HT1080 (cell line): ENCODE measurements at places on chromosomes 5 and 9.
A peak's percentile ranks its signal among the peaks of the same experiment; 100 is the strongest.

GRCh38 chr9:27977931-27978330 is 404.6 kb upstream of the C9orf72 start:
- DNase-seq, result no peak

DNA sequence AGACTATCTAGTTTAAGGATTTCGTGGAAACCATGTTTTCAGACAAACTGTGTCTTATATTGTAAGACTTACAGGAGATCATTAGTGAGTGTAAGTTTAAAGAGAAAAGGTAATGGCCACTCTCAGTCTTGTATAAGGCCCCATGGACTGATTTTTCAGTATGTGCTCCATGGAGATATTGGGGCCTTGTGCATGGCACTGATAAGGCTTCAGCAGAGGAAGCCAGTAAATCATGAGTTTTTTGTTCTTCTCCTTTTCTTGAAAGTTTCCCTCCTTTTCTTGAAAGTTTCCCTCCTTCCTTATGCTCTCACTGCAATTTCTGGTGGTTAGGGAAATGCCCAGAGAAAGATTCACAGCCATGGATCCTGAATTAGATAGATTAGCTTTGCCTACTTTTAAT is 471.3 kb downstream of the LRRC70 start:
- no peak for DNase-seq

DNA sequence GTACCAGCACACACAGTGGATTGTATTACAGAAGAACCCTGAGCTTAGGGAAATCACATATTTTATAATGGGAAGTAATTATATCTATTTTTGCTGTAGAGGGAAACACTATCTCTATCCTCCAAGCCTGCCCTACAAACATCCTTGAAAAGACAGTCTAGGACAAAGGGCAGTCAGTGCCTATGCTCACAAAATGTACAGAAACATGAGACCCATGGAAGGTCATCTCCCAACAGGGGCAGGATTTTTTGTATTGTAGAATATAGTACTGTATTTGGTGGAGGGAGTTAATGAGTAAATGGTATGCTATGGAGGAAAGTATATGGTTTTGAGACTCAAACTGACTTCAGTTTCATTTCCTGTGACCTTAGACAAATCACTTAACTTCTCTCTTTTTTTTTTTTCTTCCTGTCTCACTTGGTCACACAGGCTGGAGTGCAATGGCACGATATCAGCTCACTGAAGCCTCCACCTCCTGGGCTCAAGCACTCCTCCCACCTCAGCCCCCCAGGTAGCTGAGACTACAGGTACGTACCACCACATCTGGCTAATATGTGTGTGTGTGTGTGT is 5.8 kb upstream of the RAB14 start:
- DNase-seq, result no peak

- peak; percentile 51 for DNase-seq
Measured at GRCh38 chr5:128674837-128675446, 136.9 kb upstream of the FBN2 start.

- peak; percentile 84 for DNase-seq
Measured at GRCh38 chr5:110916381-110917049, 155.0 kb upstream of the TSLP start.

DNA sequence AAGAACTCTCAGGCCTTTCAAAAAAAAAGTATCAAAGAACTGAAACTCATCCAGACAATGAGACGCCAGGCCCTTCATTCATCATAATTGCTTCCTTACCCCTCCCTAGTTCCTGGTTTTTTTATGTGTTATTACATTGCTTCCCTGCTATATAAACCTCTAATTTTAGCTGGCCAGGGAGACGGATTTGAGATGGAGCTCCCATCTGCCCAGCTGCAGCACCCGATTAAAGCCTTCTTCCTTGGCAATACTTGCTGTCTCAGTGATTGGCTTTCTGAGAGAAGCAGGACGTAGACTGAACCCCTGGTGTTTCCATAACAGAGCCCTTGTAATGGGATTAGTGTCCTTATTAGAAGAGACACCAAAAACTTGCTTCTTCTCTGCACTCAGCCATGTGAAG is 62.4 kb downstream of the BARX1 start:
- no peak for DNase-seq

DNA sequence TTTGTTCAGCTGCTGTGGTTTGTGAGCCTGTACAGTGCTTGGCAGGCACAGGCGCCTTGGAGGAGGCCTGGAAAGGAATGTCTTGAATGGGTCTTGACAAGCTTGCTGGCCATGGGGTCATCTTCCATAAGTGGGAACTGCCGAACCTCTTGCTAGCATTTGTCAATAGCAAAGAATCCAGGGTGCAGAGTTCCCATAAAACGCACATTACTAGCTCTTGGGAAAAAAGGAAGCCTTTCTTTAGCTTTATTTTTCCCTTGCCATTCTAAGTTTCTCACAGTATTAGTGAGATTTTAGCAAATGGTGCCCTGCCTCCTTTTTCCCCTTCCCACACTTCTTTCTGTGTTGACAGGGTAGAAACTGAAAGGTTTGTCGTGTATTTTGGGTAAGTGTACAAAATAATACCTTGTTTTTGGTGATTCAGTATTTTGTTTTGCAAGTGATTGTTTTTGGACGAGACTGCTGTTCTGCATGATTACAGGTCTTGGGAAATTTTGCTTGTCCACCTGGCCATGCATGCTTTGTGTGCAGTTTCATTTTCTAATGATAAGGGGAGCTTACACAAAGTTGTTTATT is 82.0 kb downstream of the ADGRV1 start:
- DNase-seq, result no peak

- peak; percentile 52 for DNase-seq
Measured at GRCh38 chr5:61167382-61167781, 5.1 kb upstream of the SMIM15 start.

GRCh38 chr5:159833088-159833487 is 83.2 kb upstream of the ADRA1B start:
- DNase-seq, result no peak

DNA sequence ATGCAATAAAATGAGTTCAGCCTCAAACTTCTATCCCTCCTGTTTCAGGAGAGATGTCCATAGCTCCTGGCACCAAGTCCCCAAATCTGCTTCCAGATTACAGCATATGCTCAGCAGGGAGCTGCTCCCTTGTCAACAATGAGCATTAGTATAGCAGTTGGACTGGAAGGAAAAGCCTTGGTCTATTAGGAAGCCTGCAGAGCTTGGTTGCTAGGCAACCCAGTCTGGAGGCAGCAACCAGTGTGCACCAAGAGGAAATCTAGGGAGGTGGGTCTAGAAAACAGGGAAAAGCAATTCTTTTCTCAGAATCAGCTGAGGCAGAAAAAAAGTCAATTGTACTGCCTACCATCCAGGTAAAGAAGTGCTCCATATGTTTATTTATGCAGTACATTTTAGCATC is 229.5 kb upstream of the NMUR2 start:
- no peak for DNase-seq

DNA sequence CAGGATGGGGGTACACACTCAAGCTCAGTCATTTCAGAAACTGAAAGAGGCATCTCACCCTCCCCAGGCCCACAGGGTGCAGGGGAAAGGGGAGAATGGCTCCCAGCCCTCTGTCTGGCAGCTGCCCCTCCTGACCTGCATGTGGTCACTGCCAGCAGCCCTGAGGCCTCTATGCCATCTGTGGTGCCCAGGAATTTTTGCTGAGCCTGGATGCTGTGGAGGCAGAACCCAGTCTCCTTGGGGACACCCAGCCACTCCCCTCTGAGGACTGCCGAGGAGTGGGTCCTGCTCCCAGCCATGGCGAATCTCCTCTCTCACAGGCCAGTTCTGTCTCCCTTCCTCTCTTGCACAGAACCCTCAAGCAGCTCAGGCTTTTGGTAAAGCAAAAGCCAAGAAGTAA is 104.0 kb upstream of the ALDH1B1 start:
- no peak for DNase-seq

DNA sequence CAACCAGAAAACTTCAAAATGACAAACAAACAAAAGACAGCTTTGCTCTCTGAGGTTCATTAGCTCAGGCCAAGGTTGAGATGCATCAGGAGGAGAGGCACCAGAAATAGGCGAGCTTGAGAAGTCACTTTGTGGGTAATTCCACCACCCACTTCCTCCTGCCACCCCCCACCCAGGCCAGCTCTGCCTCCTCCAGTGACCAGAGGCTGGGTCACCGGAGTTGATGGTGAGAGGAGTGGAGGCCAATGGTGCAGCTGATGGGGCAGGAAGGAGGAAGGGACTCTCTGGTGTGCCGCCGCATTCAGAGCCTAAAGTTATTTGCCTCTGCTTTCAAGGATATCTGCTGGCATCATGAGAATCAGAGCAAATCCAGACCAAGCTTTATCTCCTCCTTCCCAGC is 73.8 kb upstream of the ASTN2 start:
- DNase-seq, result no peak

GRCh38 chr9:132008184-132008803 is 71.4 kb downstream of the MED27 start:
- peak; percentile 86 for DNase-seq

DNA sequence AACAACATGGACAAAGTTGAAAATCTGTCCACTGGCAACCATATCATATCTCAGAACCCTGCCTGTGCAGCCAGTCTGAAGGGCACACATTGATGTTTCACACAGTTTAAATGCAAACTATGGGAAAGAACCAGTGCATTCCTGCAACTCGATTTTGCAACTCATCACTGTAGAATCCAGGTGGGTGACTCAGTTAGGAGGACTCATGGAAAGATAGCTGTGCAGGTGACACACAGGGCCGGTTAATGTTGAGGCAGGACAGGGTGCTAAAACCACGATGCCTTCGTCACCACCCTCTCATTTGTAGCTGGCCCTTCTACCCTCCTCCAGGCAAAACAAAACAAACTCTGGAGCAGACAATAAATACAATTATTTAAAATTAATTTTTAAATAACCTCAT is 62.8 kb downstream of the TLE1 start:
- DNase-seq, result peak; percentile 60

DNA sequence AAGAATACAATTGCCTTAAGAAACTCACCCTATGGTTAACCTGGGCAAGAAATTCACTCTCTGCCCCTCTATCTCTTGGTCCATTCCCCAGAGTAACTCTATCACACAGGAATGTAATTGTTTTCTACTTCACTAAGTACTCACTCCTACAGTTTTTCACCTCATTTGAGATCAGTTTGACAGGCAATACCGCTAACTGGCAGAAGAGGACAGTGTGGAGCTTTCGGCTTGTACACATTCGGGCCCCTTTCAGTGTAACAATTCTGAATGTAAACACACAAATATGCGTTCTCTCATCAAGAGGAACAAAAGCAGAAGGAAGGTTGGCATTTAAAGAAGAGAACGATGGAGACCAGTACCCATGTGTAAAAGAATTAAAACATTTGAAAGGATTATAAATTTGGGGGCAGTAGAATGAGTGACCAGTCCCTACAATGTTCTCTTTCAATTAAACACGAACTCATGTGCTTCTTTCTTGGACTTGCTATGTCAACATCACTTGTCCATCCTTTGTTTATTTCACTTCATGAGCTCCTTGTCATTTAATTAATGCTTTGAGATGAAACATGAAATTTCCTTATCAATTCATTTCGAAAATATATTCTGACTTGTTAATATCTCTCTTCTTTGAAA is 188.5 kb upstream of the GRAMD2B start:
- peak; percentile 27 for DNase-seq

- DNase-seq, result no peak
Measured at GRCh38 chr5:168843277-168844015, 264.3 kb upstream of the PANK3 start.

DNA sequence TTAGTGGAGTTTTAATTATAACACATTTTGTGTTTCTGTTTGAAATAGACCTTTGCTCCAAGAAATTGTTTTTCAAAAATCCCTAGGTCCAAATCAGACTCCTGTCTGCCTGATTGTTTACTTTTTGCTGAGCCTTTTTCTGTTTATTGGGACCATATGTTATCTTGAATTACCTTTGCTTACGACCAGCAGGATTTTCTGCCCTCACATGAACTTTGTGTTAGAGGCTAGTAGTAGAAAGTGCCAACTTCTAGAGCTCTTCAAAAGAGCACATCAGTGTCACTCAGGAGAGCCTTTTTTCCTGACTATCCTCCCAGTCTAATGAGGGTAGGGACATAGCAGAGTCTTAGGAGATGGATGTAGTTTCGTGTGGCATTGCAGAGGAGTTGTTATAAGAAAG is 10.2 kb downstream of the RECK start:
- no peak for DNase-seq

DNA sequence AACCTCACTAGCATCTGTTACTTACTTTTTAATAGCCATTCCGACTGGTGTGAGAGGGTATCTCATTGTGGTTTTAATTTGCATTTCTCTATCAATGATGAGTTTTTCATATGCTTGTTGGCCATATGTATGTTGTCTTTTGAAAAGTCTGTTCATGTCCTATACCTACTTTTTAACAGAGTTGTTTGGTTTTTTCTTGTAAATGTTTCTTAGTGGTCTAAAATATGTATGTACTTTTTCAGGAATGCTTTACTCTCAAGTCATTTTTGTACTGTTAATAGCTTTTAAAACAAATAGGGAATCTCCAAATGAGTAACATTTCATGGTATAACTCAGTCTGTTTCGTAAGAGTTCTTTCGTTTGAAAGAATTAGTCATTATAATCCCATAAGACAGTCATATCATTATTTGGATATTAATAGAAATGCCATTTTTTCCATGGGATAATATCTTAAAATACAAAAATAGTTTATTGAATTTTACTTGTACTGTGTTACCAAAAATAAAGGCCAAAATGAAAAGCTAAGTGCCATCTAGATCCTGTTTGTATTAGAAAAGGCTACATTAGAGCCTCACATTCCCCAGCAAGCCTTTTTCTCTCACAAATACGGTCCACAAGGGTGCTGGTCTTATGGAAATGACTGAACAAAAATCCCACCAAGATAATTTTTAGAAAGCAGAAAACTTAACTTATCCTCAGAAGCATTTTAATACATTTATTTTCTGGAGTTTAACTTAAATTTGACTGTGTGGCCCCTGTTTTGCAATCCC is 247.7 kb downstream of the PJA2 start:
- no peak for DNase-seq

GRCh38 chr9:135079018-135079417 is 8.4 kb upstream of the OLFM1 start:
- no peak for DNase-seq

GRCh38 chr9:17752021-17752420 is 173.2 kb downstream of the SH3GL2 start:
- DNase-seq, result no peak

- DNase-seq, result no peak
Measured at GRCh38 chr5:39941416-39941815, 516.6 kb upstream of the DAB2 start.

GRCh38 chr5:53501054-53501453 is 20.6 kb downstream of the FST start:
- DNase-seq, result no peak

GRCh38 chr9:35322075-35322885 is 160.5 kb downstream of the UNC13B start:
- no peak for DNase-seq

DNA sequence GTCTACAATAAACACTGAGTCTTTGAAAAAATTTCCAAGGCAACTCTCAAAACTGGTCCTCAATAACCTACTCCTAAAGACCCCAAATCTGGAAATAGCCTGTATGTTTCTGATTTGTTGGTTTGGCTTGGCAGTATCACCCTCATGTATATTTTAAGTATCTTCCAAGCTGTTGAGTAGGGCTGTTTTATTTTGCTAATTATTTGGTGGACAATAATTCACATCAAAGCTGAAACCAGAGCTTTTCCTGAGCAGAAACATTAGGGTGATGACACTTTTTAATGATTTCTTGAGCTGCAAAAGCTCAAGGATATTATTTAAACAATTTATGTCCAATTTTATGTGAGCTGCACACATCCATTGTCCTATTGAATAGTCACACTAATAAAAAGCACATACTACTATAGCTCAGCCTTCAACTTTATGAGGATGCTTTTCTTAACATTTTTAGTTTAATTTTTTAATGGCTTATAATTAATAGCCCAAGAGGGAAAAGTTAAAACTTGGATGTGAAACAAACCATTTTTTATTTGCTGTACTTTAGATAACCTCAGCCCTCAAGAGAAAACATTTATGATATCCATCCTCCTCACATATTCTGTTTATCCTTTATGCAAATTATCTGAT is 393.1 kb downstream of the TAF11L14 start:
- DNase-seq, result no peak
